Karpas-422 (cell line): ENCODE measurements at places on chromosomes 16 and 17.
A peak's percentile ranks its signal among the peaks of the same experiment; 100 is the strongest.

DNA sequence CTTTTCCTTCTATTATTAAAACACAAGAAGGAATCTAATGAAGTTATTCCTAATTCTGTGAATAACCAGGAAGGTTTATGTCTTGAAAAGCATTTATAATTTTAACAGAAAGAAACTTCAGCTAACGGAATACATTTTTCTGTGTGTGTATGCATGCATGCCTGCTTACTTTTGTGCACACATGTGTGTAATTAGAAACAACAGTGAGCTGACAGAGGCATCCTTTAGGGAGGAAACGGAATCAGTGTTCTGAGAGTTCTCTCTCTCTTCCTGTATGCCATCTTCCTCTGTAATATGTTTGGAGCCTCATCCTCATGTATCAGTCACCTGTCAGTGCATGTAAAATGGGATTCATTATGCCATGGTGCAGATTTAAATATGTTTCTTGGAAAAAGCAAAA is 107.0 kb downstream of the MAP2K4 start:
- no peak for DNase-seq

DNA sequence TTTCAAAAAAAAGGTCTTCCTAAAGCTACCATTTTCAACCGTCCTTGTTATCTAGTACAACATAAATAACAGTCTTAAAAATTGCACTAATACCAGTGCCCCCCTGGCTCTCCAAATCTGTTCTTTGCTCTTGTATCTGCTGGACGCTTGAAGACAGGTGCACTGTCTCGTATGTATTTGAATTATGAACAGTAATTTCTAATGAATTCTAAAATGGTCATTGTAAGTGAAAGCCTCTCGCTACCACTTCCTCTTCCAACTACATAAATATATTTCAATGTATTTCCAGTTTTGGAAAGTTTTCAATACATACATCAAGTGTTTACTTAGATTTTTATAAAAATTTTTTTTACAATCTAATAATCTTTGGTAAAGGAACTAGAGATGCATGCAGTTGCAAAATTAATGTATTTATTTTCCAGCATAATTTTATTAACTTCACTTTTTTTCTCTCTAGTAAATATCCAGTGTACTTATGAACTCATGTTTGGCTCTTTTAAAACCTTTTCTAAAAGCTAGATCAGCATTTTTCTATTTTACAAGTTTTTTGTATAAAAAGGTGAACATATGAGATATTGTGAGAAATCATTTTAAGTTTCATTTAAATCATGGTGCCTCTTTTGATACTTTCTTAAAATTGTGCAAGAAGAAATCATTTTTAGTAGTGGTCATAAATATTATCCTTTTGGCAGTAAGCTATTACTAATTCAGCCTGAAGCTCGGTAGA is 31.0 kb downstream of the ERCC4 start:
- DNase-seq: no peak

DNA sequence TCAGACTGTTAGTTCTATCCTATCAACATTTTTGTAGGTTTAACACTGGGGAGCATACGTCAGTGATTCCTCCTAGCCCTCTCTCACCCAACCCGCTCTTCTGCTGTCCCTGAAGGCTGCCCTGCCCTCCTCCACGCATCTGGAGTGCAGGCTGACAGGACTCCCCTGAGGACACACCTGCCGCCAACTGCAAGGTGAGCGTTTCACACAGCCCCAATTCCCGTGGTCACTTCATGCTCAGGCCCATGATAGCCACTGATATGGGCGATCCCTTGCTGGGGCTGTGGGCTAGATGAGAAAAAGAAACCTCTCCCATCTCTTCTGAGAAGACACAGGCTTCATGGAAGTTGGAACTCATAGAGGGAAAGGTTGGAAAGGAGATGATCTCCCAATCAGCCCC is 91.0 kb downstream of the KCNJ12 start:
- no peak for DNase-seq

DNA sequence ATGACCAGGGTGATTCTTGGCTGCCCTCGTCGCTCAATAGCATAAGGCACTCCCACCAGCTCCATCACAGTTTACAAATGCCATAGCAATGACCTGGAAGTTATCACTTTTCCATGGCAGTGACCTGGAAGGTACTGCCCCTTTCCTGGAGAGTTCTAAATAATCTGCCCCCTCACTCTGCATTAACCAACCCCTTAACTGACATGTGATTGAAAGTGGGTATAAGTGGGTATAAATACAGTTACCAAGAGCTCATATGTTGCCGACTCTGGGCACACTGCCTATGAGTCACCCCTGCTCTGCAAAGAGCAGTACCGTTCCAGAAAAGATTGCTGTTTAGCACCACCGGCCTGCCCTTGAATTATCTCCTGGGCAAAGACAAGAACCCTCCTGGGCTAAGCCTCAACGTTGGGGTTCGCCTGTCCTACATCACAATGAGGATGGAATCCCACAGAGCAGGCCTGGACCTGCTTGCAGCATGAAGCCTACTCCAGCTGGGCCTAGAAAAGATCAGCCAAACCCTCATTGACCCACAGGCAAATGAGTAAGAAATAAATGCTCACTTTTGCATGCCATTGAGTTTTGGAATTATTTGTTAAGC is 95.2 kb upstream of the SEC14L1 start:
- DNase-seq: peak; percentile 30

DNA sequence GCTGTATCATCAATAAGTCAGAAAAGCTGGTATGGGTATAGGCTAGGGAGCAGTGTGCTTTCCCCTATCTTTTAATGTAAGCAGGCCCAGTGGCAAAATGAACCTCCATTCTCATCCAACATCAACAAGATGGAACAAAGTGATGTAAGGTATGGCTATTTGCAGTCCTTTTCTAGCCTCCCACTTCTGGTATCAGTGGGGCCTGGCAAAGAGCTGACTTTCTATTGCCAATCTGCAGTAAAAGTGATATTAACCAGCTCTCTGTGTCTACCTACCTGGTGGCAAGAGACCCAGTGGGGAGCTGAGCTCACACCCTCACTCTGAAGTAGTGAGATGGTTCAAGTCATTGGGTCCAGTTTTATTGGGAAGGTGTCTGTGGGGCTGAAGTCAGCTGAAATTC is 1492.6 kb downstream of the CDH11 start:
- DNase-seq: no peak
